Activated CD4-positive, alpha-beta T cell treated with anti-CD3 and anti-CD28 coated beads, Interleukin-2, amount 50 U/mL, for 16 hours (primary cell): ENCODE measurements at places on chromosomes 11 and 22.

GRCh38 chr11:32417806-32418205, 17.5 kb downstream of the WT1 start:
- DNase-seq, result no peak

GRCh38 chr11:27722117-27722952, 22.1 kb upstream of the BDNF start:
- no peak for DNase-seq

GRCh38 chr22:41917903-41918791, 3.3 kb upstream of the SHISA8 start:
- DNase-seq, result no peak

DNA sequence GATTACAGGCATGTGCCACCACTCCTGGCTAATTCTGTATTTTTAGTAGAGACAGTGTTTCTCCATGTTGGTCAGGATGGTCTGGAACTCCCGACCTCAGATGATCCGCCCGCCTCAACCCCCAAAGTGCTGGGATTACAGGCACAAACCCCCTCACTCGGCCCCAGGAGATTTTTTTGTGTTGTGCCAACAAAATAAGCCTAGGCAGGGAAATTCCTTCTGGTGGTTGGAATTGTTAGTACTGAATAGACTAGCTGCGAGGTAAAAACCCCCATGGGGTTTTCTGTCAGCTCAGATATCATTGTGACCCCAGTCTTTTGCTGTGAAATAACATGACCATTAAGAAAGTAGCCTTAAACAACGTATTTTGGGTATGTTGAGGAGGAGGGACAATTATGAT, 144.9 kb downstream of the BCR start:
- no peak for DNase-seq

GRCh38 chr22:25741692-25742626, at the start of gene MYO18B:
Gene MYO18B (plus strand): TSS chr22:25742188. CDS start chr22:25761093, 18,905 bp downstream.
- no peak for DNase-seq

DNA sequence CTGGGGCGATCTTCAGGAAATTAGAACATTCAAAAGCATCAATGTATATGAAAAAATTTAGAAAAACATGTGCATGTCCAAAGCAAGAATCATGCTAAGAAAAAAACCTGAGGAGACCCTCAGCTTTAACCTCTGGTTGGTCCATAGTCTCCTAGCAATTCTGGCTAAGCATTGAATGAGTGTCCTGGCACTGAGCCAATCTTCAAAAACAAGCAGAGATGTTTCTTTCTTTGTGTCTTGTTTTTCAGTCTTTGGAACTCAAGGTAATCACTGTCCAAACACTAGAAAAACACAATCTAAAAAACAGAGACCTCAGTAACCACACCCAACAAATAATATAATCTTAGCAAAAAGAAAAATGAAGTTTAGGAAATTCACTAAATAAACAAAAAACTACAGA, 205.4 kb upstream of the CARD18 start:
- no peak for DNase-seq

- no peak for DNase-seq
Observed at GRCh38 chr22:17095538-17095937, 10.7 kb downstream of the IL17RA start.

GRCh38 chr11:10305262-10305963, 540 bp downstream of the ADM start:
- DNase-seq, result no peak

DNA sequence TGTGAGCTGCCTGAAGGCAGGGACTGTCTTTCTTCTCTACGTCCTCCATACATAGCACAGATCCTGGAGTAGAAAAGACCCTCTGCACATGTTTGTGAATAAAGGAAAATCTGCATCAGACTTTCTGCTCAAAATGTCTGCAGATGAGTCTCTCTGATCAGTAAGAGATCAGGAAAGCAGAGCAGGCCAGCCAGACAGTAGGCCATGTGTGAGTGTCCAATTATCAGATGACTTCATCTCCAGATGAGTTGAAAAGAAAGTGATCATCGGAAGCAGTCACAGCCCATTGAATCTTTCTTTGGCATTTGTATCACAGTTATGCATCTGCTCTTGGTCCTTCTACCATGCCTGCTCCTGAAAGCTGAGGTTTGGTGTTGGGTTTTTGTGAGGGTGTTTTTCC, 298.7 kb upstream of the NCAM1 start:
- DNase-seq, result no peak

DNA sequence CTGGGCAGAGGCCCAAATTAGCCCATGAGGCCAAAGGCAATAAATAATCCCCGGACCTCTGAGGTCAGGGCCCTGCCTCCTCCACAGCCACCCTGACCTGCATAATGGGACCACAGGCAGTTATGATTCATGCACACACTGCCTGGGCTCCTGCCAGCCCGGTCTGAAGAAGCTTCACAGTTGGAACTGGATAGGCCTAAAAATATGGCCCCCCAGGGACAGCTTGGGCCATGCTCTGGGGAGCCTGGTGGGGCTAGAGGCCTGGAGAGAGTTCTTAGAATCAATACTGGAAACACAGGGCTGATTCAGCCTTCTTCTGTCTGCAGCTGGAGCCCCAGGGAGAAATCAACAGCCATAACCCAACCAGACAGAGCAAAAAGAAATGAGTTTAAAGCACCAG, 112.8 kb upstream of the CADM1 start:
- no peak for DNase-seq

DNA sequence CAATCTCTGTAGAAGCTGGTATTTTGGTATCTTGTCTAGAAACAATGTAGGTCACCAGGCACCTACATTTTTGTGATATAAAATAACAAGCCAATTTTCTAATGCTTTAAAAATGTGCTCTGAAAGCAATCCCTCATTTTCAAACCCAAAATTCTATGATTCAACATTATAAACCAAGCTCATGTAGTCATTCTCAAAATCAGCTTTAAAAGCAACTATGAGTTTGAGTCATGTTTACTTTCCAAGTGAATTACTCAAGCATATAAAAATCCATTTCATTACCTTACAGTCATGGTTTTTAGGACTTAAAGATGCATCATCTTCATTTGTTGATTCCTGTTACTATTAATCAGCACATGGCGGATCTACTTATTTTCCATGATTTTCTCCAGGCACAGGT, 216.4 kb downstream of the GRM5 start:
- DNase-seq, result no peak

- DNase-seq, result no peak
Observed at GRCh38 chr11:19576054-19576453, 136.6 kb upstream of the NAV2 start.

DNA sequence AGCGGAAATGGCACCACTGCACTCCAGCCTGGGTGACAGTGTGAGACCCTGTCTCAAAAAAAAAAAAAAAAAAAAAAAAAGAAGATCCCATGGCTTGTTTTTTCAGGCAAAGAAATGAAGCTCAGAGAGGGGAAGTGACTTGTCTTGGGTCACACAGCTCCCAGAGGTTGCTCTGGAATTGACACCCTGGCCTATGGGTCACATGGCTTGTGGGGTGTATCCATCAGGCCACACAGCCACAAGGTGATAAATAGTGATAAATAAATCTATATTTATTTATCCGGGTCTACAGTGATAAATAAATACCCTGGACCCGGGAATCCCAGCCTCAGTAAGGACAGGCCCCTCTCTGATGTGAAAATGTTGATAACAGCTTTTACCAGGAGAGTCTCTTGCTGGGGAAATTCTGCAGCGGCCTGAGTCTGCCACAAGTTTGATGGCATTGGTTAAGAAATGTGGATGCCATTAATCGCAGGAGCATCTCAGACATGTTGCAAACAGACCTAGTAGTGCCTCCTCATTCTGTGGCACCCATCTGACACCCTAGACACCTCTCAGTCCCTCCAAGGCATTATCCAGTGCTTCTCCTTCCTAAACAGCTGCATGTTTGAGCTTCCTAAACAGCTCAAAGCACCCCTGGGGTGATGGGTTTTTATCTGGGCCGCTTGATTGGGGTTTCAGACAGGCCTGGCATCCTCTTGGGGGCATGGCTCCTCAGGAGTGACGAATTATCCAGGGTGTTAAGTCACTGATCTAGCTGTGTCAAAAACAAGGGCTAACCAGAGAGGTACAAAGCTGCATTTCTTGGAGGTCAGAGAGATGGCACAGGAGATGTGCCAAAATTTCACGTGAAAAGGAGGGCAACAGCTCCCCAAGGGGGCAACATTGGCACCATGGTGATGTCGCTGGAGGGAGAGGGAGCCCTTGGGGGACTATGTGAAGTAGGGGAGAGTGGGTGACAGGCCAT, 1.9 kb upstream of the EMID1 start:
- DNase-seq, result no peak

GRCh38 chr11:61710019-61710418, 29.8 kb downstream of the DAGLA start:
- DNase-seq, result no peak

- no peak for DNase-seq
Observed at GRCh38 chr11:74663315-74663714, 67.9 kb downstream of the CHRDL2 start.

DNA sequence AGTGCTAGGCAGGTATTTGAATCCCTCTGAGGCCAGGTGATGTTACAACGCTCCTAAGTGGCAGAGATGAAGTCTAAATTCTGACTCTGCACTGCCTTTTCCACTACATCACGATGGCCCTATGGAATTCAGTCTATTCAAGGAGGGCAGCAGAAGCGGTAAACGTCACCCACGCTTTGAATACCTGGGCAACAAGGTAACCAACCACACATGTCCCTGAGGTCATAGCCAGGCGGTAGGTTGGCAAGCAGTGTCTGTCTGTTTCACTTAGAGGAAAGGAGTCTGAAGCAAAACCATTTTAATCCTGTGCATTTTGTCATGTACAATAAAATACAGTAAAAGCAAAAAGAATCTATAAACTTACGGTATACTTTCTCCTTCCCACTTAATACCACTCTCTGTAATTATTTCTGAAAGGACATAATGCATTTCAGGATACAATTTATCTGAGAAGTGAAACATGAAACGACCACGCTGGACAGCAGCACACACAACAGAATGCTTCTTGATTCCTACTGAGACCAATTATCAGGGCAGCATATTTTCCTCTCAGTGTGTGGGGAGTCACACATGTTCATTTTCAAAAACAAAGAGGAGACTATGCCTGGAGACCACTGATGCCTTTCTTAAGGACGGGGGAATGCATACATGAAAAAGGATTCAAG, 51.3 kb downstream of the PRDM10 start:
- DNase-seq, result no peak

DNA sequence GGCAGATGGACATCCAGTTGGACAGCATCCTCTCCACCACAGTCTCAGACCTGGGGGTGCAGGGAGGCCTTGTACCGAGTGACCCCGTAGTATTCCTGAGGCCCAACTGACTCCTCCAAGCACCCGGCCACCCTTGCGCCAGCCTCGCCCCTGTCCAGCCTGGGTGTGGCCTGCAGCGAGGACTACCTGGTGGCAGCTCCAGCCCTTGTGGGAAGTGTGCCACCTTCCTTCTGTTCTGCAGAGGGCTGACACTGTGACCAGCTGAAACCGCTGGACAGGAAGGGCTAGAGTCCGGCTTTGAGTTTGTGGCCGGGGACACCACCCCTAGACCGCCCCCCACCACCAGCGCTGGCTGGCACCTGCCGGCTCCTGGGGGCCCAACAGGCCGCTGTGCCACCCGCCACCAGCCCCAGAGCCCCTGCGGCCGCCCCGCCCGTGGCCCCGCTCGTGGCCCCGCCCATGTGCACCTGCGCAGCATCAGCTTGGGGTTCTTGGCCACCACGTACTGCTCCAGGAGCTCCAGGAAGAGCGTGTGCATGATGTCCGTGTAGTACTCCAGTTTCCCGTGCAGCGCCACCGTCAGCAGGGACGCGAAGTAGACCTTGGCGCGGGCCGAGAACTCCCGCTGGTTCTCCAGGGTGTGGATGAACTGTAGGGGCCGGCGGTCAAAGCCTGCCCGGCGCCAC, 10.0 kb upstream of the MAPK11 start:
- no peak for DNase-seq

DNA sequence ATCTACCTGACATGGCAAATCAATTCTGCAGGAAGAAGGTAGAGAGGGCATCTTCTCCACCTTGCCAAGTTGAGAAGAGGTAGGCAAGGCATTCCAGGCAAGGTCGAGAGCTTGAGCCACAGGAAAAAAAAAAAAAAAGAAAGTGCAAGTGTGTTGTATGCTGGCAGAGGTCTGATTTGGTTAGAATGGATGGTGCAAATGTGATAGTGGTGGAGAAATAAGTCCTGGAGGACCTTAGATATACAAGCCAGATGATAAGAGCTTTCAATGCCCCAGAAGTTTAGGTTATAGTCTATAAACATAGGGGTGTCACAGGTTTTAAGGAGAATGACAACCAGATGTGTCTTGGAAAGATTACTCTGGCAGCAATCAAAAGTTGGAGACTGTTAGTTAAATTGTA, 1.4 kb downstream of the FBXO3 start:
- no peak for DNase-seq
